ENCODE measurements at places on chromosomes 5 and 9.
A peak's percentile ranks its signal among the peaks of the same experiment; 100 is the strongest.

GRCh38 chr5:150118561-150119229 is 32.3 kb upstream of the CSF1R start:
- DNase-seq, result peak; percentile 17

GRCh38 chr5:109482748-109483147 is 73.0 kb upstream of the PJA2 start:
- no peak for DNase-seq

- peak; percentile 59 for DNase-seq
Measured at GRCh38 chr9:133534346-133535291, at the start of gene ADAMTSL2. ADAMTSL2 (plus strand) TSS chr9:133534704; CDS start chr9:133536713, 2,009 bp downstream.

DNA sequence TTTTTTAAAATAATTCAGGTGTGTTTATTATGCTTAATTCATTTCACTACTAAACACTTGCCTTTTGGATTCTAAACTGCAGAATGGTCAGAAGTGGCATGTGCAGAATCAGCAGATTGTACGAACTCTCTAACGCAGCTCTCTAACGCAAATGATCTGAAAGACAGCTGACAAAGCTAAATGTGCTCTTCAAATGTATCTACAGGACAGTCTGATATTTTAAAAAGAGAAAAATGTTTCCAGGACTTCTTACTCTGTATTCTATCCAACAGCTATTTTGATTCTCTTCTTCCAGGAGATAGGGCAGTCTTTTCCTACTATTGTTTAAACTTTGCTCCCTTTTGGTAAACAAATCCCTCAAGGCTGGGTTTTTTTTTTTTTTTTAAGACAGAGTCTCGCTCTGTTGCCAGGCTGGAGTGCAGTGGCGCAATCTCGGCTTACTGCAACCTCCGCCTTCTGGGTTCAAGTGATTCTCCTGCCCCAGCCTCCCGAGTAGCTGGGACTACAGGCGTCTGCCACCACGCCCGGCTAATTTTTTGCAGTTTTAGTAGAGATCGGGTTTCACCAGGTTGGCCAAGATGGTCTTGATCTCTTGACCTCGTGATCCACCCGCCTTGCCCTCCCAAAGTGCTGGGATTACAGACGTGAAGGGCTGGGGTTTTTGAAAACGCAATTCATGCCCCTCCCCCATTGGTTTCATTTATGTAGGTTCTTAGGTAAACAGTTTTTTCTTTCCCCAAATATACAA is 1.2 kb downstream of the NMRK1 start:
- peak; percentile 51 for DNase-seq

DNA sequence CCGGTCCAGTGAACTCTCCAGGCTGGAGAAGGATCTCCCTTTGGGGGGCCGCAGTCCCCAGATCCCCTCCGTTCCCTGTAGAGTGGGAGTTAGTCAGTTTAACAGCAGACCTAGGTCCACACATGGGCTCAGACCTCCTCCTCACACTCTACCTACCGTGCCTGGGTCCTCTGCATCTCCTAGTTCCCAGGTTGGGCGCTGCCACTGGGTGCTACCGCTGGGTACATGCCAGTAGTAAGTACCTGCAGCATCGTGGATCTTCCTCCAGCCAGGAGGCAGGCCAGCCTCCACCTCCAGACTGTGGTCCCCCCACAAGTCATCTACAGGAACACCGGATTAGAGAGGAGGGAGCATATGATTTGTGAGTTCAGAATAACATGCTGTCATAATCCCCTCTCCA is 802 bp downstream of the APBB3 start:
- no peak for DNase-seq

GRCh38 chr5:9954869-9955268 is 294.8 kb downstream of the ATPSCKMT start:
- no peak for DNase-seq

DNA sequence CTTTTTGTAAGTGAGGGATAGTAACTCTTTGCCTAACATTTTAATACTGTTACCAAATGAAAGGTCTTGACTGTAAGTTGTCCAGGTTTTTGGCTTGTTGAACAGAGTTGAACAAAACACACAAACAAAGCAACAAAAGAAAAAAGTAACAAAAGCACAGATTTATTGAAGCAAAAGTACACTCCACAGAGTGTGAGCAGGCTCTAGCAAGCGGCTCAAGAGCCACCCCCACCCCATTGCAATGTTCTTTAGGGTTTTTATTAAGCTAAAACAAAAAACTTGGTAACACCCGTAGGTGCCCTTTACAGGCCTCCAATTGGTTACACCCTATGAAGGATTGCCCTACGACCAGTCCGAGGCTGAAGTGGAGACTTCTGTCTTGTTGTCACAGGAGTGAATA is 197.4 kb upstream of the MAP3K1 start:
- no peak for DNase-seq

- DNase-seq, result no peak
Measured at GRCh38 chr5:139193928-139194327, 4.2 kb downstream of the SIL1 start.

- DNase-seq, result no peak
Measured at GRCh38 chr9:16039218-16039987, 486.6 kb downstream of the CCDC171 start.

DNA sequence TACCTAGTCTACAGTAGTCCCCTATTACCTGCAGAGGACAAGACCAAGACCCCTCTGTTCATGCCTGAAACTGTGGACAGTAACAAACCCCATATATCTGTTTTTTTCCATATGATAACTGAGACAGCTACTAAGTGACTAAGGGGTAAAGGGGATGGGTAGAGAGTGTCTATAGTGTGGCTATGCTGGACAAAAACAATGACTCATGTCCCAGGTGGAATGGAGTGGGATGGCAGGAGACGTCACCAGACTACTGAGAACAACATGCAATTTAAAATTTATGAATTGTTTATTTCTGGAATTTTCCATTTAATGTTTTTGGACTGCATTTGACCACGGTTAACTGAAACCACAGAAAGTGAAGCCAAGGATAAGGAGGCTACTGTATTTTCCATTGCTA is 171.8 kb downstream of the AGTPBP1 start:
- DNase-seq, result no peak

Data from left colon (tissue), 2 donors.